ENCODE measurements at places on chromosomes 6 and 20.

DNA sequence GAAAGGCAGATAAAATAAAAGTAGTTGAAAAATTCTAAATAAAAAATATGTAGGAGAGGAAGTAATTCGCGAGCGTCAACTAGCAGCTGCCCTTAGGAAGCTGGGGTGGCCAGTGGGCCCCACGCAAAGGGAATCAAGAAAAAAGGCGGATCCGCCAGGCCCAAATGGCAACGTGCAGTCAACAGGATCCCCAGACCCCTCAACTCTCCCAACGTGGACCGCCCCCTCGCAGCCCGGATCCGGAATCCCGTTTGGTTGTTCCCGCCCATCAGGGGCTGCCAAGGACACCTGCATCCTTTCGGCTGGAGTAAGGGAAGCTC lies 296 bp downstream of the DZANK1 start:
- DNase-seq = no peak

DNA sequence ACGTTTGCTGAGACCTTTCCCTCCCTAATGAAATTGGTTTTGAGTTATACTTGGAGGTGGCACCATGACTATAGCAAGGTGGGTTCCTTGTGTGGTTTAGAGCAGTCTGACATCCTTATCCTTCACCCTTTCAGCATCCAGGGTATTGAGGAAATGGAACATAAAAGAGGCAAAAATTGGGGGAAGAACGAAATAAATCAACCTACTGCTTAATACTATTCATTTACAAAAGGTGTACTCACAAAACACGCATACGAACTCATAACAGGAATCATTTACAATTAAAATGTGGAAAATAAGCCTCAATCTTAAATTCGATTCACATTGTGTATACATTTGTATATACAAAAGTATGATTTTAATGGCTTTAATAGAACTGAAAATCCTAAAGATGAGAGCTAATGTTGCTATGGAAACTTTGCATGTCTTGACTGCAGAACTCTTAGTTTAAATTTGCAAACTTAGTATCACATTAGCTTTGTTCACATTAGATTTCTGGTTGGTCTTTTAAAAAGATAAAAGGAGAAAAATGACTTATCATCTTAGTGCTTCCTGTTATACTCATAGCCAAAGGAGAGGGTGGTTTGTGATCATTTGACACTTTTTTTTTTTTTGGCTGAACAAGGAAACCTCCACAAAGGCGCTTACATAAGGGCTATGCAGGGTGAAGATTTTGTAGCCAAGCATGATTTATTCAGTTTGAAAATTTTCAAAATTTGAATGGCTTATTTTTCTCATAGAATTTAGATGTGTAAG lies 76.1 kb upstream of the ATXN1 start:
- DNase-seq = no peak

GRCh38 chr6:111301946-111302345 lies 181.1 kb downstream of the REV3L start:
- no peak for DNase-seq

DNA sequence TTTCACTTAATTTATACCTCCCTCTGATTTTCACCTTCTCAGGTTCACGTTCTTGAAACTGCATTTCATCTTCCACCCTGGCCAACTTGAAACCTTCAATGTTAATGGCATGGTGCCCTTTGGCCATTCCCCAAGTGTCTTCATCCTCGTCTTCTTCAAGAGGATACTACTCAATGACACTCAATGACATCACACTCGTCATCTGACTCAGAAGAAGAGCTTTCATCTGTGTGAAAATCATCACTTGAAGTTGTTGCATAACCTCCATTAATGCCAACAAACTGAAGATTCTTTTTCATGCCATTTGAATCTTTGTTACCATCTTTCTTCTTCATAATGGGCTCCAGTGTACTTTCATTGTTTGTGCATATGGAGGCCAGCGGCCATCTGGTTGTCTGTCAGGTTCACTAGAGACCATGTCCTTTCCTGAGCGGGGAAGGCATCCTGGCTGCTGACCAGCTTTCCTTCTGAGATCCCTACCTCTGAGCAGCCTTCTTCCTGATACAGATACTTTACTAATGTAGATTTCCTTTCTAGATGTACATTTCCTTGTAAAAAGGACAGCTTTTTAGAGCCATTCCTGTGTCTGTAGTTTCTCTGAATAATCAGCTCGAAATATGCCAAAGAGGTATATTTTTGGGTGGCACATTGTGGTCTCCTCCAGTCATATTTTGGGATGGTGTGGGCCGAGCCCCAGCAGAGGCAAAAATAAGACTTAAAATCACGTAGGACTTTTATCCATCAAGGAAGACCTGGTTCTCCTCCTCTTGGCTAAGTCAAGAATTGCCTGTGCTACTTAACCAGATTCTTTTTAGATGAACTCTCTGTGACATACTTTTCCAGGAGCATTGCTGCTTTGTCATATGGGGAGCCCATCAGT lies 21.3 kb downstream of the TRMT6 start:
- no peak for DNase-seq

DNA sequence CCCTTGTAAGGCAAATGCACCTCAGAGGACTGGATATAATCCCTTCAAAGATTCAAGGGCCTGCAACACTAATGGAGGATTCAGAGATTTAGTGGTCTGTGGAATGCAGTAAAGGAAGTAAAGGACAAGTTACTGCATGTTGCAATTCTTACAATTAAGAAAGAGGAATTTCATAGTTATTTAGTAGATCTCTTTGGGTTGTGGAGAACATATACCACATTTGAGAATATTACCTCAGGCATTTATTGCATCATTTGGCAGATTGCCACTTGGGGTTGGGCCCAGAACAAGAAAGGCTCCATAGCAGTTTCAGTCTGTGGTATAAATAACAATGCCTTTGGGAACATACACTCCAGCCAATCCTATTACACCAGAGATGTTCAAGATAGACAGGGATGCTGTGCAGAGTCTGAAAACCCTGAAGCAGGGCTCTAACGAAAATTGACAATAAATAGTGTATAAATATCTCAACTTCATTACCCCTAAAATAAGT lies 20.9 kb upstream of the EPM2A start:
- DNase-seq = no peak

DNA sequence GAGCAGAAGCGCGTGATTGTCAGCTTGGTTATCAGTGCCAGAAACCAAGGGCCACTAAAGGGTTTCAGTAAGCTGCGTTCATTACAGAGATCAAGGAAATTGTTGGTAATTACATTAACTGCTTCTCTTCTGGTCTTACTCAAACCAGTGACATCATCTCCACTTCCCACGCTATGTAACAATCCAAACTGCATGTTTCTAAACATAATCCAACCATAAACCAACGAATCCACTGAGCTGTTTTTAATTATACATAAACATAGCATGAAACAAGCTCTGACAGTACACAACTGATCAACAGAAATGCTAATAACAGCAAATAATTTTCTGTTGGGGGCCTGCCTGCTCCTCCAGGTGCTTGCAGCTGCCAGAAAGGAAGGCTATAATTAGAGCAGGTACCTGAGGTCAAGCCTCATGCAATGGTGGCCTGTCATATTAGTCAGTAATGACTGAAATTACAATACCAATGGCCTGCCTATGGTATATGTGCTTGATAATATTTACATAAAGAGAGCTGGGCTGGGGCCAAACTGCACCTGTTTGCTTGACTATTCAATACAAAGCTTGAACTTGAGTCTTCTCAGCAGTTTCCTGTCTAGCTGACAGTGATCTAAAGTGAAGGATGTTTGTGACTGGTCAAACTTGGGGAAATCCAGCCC lies 40.1 kb downstream of the ILRUN start:
- no peak for DNase-seq

DNA sequence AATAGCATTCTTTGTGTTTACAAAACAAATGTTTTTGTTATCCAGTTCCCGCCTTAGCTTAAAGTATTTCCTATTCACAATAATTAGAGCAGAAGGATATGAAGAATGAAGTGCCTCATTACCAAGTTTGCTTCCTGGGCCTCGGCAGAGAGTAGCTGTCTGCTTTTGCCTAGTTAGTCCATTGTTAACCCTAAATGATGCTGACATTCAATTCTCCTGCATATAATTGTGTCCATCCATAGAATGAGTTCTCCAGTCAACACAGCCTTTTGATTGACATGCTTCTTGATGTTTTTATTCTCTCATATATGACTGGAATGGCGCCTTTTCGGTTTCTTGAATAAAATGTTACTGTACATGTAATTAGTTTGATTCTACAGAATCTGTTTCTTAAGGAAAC lies 100.9 kb downstream of the MYB start:
- no peak for DNase-seq

- DNase-seq = no peak
Measured at GRCh38 chr6:141303907-141304306, 828.8 kb upstream of the GJE1 start.

- no peak for DNase-seq
Measured at GRCh38 chr6:82786248-82786647, 279.4 kb downstream of the UBE3D start.

DNA sequence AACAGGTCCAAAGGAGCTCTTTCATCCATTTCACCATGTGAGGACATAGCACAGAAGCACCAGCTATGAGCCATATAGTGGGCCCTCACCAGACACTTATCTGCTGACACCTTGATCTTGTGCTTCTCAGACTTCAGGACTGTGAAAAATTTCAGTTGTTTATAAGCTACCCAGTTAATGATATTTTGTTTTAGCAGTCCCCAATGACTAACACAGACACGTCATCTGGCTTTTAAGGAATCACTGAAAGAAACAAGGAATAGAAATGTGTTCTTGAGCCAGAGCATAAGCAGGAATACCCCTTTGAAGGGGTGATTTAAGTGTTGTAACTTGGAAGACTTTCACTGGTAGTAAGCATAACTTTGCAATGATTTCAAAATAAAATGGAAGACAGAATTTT lies 214.7 kb upstream of the PTCHD4 start:
- no peak for DNase-seq

GRCh38 chr6:112579601-112580000 lies 232.5 kb downstream of the RFPL4B start:
- no peak for DNase-seq

GRCh38 chr6:48147051-48147450 lies 36.1 kb upstream of the PTCHD4 start:
- no peak for DNase-seq

GRCh38 chr6:37916675-37917074 lies 97.1 kb downstream of the ZFAND3 start:
- DNase-seq = no peak

- DNase-seq = no peak
Measured at GRCh38 chr20:825710-826421, 7.6 kb upstream of the FAM110A start.

DNA sequence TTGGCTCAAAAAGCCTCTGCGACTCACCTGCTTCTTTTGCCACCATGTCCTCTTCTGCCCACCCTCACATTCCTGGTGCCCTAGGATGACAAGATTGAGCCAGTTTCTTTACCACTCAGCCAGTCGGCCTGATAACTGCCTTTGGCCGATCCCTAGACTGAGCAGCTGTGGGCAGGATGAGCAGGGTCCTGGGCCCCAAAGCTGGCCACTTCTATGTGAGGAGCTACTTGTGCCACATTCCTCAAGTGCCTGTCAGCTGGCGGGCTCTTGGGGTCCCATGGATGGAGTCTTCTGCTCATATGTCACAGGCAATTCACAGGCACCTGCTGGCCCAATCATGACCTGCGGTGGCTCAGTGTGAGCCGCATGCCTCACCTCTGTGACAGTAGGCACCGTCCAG lies 16.5 kb downstream of the DYNLRB1 start:
- DNase-seq = no peak

GRCh38 chr6:151325075-151326050 lies 66.0 kb downstream of the ZBTB2 start:
- DNase-seq = no peak

DNA sequence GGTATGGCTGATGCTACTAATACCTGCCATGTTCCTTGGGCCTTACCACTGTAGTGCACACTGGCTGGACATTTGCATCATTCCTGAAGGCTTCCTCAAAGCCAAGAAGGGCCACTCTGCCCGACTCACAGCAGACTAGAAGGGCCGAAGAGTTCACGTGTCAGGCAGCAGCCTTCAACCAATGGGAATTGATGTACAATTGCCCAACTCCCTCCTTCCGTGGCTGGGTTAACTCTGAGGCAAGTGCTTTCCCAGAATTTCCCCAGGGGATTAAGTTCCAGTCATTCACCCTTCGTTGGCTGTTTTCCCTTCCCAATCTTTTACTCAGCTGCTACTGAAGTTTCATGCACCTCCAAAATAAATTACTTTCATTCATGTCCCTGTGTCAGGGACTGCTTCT lies 29.8 kb downstream of the PSMB9 start:
- no peak for DNase-seq

- no peak for DNase-seq
Measured at GRCh38 chr6:68651011-68651985, 16.2 kb downstream of the ADGRB3 start.
